ENCODE measurements at places on chromosomes 11 and 22.

GRCh38 chr22:48651036-48651890, 1176.4 kb downstream of the BRD1 start:
- DNase-seq: no peak

DNA sequence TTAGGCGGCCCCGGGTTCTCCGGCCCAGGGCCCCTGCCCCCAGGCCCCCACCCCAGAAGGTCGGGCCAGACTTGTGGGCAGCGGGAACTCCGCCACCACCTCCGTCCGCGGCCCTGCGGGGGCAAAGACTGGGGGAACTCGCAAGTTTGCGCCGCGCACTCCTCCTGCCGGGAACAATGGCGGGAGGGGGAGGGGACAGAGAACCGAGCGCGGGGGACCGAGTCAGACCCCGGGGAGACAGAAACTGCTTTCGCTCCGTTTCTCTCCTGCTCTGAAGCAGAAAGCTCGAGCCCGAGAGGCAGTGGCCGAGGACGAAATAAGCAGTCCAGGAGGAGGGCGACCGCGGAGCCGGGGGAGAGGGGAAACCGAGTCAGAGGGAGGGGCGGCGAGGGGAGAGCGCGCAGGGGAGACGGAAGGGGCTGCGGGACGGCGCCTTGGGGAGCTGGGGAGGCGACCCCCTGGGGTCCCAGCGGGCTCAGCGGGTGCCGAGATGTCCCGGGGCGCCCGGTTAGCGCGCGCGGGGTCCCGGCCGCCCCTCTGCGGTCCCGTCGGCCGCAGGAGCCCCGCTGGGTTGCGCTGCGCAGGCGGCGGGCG, 555 bp downstream of the TP53I11 start:
- DNase-seq: no peak

- DNase-seq: no peak
Observed at GRCh38 chr11:111834432-111835163, 36.8 kb downstream of the ALG9 start.

DNA sequence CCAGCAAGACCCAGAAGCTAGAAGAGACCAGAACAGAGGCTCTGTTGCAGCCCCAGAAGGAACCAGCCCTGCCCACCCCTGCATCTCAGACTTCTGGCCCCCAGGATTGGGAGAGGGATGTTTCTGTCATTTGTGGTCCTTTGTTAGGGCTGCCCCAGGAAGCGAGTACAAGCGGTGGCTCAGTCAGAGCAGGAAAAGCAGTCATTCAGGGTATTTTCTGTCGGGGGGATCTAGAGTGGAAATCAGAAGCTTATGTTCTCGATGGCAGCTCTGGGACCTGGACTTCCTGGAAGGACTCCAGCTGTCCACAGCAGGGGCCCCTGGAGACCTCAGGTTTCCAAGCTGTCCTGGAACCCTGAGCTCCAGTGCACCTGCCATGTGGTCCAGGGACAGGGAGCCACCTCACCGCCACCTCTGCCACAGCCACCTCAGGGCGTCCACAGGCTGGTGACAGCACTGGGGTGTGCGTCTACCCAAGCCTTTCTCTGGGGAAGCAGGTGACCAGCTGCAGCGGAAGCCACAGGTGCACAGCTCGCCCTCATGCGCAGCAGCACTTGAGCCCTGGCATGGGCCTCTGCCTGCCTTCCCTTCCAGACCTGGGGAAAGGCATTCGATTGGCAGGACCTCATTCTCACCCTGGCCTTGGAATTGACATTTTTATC, 2.6 kb downstream of the KRTAP5-5 start:
- DNase-seq: no peak

DNA sequence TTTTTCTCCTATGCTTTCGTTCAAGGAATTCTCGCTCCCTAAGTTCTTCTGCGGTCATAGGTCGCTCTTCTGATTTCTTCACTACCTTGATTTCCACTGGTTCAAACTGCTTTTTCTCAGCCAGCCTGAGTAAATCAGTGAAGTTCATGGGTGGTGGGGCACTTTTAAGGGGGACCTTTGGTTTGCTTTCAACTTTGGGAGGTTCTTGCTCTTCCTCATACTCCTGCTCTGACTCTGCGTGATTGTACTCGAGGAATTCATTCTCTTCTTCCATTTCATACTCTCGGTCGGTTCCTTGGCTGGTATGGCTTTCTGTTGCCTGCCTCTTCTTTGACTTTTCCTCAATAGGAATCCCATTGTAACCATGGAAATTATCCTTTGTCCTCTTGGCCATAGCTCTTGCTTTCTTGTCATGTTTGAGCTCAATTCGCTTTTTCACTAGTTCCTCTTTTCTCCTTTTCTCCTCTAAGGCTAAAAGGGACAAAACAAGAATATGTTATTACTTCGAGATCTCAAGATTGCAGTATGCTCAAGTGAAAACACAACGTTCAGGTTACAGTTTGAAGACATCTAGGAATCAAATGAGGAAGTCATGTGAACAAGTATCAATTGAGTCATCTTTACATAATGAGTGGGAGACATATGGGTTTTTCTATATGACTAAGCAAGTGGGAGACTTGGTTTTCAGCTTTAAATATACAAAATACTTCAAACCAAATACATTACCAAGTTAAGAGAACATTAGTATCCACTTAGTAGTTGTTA, 16.2 kb downstream of the MISFA start:
- DNase-seq: no peak
